Mucosa of descending colon (tissue), 3 donors: ENCODE measurements at places on chromosomes 2 and 18.
A peak's percentile ranks its signal among the peaks of the same experiment; 100 is the strongest.

GRCh38 chr18:52451851-52452250, 111.9 kb downstream of the DCC start:
- no peak for DNase-seq

- DNase-seq: peak; percentile 67
Measured at GRCh38 chr18:22115573-22115972, 53.8 kb upstream of the GATA6 start.

GRCh38 chr2:171822525-171823322, 71.3 kb downstream of the SLC25A12 start:
- no peak for DNase-seq

DNA sequence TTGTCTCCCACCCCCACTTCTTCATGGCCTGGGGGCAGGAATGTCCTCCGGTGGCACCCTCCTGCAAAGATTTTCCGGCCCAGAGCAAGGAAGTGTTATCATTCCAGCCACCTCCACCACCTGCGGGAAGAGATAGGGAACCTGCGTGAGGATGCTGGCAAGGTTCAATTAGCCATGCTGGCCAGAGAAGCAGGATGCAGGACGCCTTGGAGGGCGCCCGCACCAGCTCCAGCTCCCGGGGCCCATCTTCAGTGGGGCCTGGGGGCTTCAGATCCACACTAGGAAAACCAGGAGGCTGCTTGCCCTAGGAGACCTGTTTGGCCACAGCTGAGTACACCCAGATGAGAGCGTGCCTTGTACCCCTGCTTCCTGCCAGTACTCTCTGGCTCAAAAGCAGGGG, 113.7 kb downstream of the CLIP4 start:
- no peak for DNase-seq

DNA sequence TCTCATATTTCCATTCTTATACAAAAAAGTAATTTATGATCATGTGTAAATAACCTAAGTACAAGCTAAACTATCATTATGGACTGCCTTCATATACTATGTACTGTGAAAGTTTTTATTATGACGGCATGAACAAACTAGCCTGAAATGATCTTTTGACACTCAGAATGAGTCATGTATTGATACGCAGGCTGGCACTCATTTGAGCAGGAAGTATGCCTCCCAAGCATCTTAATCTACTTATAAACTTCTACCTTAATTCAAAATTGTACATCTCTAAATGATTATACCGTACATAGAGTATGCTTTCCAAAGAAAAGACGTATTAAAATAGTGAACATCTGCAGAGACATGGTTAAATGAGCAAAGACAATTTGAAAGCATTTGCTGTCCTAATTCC, 207.1 kb upstream of the SPOPL start:
- no peak for DNase-seq

- no peak for DNase-seq
Measured at GRCh38 chr2:61438670-61439069, 32.2 kb downstream of the USP34 start.

DNA sequence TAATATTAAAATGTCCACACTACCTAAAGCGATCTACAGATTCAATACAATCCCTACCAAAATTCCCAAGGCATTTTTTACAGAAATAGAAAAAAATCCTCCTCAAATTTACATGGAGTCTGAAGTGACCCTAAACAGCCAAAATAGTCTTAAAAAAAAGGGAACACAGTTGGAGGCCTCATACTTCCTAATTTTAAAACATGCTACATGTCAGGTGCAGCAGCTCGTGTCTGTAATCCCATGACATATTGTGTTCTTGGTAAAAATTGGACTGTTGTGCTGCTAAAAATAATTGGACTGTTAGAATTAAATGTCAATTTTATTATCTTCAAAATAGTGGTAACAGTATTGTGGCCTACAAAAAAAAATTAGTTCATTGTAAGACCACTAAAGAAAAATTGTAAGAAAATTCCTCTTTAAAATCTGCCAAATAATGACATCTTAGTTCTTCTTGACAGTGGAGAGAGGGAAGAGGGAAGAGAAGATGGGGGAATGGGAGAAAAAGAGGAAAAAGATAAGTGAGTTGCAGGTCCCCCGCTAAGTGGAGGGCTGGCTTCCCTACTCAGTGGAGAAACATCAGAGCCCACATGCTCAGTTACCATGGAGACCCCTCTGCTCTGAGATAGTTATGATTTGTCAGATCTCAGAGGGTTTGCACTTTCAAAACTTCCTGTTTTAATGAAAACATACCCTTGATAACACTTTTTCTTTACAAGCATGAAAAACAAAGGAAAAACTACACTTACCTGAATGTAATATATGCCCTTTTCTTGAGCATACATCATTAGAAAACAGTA, 46.5 kb downstream of the UNC50 start:
- no peak for DNase-seq

DNA sequence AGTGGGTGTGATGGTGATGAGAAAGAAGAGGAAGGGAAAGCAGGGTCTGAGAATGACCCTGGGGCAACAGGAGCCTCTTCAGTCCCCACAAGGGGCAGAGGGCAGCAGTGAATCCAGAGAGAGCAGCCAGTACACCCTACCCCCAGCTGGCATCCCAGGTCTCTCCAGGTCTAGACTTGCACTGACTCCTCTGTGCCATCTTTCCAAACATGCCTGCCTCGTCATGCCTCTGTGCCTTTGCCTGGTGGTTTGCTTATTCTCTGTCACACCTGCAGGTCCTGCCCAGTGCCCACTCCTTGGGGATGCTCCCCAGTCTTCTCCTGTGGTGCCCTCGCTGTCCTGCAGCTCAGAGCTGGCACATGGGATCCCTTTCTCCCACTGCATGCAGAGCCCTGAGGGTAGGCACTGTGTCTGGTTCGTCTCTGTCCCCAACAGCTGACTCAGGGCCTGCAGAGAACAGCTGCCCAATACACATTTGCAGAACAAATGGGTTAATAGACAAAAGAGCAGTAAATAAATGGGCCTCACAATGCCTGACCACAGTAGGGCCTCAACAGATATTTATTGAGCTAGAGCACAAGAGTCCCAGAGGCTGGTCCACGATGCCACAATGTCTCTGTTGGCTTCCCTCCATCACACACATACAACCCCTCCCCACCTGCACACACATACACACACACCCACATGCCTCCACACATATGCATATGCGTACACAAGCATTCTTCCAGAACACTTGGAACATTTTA, 89.8 kb downstream of the HS1BP3 start:
- no peak for DNase-seq

- DNase-seq: no peak
Measured at GRCh38 chr2:239462671-239463506, 62.1 kb upstream of the HDAC4 start.

GRCh38 chr18:58803978-58804377, 60.7 kb upstream of the ZNF532 start:
- no peak for DNase-seq

DNA sequence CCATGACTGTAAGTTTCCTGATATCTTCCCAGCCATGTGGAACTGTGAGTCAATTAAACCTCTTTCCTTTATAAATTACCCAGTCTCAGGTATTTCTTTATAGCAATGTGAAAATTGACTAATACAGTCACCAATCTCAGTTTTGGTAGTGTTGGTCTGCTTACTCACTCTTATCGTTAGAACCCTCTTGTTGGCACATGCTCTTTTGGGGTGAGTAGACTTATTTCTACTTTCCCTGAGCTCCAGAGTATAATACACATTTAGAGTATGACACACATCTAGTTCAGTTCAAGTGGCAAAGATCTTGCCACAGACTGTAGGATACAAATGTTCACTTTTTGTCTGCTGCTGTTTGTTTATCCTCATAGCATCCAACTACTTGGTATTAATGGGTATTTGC, 347.5 kb upstream of the CELF4 start:
- no peak for DNase-seq

DNA sequence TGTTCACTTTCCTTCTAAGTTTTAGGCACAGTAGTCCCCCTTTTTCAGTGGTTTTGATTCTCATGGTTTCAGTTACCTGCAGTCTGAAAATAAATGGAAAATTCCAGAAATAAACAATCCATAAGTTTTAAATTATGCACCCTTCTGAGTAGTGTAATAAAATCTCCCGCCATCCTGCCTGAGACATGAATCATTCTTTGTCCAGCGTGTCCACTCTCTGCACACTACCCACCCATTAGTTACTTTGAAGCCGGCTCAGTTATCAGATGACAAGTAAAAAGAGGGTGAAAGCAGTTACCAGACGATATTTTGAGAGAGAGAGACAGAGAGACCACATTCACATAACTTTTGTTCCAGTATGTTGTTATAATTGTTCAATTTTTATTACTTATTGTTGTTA, 400.5 kb downstream of the TMX3 start:
- DNase-seq: no peak

DNA sequence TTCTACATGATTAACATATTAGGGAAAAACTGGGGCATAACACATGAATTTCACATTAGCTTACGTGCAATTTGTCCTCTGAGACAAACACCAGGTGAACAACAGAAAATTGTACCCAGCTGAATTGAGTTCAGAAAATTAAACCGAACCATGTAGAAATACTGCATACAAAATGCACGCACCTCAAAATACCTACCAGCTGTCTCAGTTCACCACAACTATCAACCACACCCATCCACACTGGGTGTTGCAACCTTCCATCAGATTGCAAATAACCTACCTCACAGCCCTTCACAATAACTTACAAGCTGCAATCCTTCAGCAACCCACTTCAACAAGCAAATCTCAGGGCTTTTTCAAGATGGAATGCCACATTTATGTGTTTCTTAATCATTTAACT, 55.9 kb downstream of the UNC50 start:
- no peak for DNase-seq

GRCh38 chr18:24877546-24877945, 417.1 kb downstream of the HRH4 start:
- no peak for DNase-seq

- no peak for DNase-seq
Measured at GRCh38 chr18:29892960-29893558, 1149.5 kb downstream of the DSC3 start.

- no peak for DNase-seq
Measured at GRCh38 chr2:138147796-138148195, 183.5 kb downstream of the HNMT start.

GRCh38 chr18:32771169-32771751, 1.6 kb downstream of the KLHL14 start:
- DNase-seq: peak; percentile 51

DNA sequence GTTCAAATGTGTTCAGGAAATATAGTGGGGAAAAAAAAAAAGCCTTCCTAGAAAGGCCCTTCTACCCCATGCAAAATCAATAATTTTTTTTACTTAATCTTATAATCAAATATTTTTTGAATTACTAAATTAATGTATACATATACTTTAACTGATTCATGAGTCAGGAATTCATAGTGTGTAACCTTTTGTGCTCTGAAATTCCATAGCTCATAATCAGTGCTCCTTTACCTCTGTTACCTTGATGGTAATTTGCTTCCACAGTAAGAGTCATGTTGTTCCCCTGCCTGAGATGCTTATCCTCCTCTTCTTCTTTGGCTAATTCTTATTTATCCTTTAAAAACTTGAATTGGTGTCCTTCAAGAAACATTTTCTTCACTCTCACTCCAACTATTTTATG, 414.2 kb downstream of the THSD7B start:
- DNase-seq: no peak

DNA sequence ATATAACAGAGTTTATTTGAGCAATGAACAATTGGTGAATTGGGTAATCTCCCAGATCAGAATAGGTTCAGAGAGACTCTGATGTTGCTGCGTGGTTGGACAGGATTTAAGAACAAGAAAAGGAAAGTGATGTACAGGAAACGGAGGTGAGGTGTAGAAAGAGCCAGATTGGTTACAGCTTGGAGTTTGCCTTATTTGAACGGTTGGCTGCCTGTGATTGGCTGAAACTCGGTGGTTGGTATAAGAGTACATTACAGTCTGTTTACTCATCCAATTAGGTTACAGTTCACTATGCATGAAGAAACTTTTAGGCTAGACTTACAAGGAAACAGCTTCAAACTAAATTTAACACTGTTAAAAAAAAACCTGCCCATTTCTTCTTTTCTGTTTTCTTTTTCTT, 68.0 kb upstream of the CABLES1 start:
- no peak for DNase-seq

DNA sequence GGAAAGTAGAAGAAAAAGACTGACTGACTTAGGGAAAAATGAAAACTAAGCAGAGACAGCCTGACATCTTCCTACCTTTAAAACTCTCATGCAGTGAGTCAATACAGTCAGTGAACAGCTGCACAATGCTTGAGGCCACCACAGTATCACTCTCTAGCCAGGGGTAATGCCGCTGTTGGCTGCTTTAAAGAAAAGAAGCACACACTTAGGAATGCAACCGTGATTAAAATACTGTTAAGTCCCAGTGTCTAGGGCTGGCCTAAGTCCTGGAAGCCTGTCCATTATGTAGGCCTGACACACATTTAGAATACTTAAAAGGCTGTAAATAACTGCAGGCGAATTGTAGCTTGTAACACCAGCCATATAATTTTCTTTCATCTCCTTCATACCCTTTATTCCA, 50.7 kb downstream of the SIGLEC15 start:
- no peak for DNase-seq

GRCh38 chr2:98709535-98709934, 21.4 kb downstream of the MGAT4A start:
- DNase-seq: no peak

DNA sequence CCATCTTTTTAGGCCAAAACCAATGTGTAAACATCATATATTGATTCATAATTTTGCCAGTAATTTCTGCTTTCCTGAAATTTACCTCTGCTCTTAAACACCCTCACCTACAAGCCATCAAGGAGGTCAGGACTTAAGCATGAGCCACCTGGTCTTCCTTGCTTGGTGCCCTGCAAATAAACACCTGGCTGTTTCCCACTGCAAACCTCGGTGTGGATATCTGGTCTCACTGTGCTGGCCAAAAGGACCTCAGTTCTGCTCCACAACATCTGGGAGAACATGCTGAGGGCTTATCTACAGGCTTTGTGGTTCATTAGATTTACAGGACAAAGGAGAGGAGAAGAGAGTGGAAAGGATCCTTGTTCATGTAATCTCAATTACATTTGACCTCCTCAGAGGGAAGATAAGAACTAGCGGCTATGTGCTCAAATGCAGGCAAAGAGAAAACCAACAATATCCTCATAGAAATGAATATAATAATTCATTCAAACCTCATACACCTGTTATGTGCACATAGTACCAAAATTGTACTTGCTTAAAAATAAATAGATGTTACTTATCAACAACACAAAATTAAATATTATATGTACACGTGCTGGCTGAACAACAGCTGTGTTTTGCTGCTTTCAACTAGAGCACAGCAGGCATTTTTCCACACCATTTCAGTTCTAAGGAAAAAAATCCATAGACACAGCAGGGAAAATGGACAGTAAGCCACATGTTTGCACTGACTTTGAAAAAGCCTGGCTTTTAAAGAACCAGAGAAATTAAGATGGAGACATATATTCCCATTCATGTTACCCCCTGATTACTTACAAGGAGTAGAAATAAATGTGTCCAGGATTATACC, 465.1 kb downstream of the LPIN1 start:
- DNase-seq: no peak

- DNase-seq: no peak
Measured at GRCh38 chr2:6665093-6666045, 200.3 kb downstream of the CMPK2 start.
